ENCODE measurements at places on chromosomes 5 and 9.
A peak's percentile ranks its signal among the peaks of the same experiment; 100 is the strongest.

DNA sequence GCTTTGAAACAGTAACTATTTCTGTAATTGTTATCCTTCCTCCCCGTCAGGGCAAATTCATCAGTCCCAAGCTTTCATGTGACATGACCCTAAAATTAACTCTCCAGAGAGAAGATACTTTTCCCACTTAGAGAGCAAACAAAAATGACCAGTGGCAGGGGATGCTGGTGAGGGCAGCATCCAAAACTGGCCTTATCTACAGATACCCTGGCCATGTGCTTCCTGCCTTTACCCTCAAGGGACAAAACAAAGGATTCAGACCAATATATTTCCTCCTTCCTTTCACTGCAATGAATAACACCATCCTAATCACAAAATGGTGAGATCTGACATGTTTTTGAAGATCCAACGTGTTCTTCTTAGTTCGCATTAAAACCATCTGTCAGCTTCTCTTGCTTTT, 267.2 kb downstream of the MAN2A1 start:
- no peak for DNase-seq

- DNase-seq: no peak
Observed at GRCh38 chr5:140227046-140227445, 52.1 kb downstream of the CYSTM1 start.

- no peak for DNase-seq
Observed at GRCh38 chr9:127723444-127723843, 7.6 kb downstream of the TTC16 start.

- no peak for DNase-seq
Observed at GRCh38 chr9:34087370-34087769, 38.7 kb upstream of the UBAP2 start.

- no peak for DNase-seq
Observed at GRCh38 chr5:133729800-133730199, 117.5 kb upstream of the FSTL4 start.

- DNase-seq: no peak
Observed at GRCh38 chr5:133830911-133831310, 137.5 kb downstream of the C5orf15 start.

- DNase-seq: no peak
Observed at GRCh38 chr5:148793261-148793660, 33.1 kb upstream of the ADRB2 start.

- DNase-seq: no peak
Observed at GRCh38 chr5:85441156-85441555, 1056.5 kb upstream of the EDIL3 start.

DNA sequence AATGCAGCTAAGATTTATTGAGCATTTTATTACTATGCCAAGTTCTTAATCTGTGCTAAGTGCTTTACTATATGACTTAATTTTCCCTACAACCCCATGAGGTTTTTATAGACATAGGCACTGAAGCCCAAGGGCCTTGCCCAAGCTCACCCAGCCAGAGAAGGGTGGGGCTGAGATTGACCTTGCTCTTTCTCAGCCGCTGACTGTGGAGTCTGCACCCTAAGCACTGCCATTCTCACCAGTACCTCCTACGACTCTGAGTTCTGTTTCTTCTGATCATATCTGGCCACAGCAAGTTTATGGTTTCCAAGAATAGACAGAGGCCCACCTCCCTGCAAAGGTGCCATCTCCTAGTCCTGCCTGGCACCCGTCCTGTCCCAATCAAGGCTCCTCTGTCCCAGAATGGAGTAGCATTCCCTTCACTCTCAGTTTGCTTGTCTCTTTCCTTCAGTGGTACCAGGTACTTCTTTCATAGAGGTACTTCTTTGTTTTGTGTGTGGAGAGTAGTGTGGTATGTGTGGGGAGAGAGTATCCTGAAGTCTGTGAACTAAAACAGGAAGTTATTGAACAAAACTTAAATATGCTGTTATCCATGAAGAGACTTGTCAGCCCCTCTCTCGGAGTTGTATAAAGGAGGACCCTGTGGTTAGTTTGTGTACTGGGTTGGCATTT, 42.6 kb downstream of the CSF1R start:
- DNase-seq: no peak

DNA sequence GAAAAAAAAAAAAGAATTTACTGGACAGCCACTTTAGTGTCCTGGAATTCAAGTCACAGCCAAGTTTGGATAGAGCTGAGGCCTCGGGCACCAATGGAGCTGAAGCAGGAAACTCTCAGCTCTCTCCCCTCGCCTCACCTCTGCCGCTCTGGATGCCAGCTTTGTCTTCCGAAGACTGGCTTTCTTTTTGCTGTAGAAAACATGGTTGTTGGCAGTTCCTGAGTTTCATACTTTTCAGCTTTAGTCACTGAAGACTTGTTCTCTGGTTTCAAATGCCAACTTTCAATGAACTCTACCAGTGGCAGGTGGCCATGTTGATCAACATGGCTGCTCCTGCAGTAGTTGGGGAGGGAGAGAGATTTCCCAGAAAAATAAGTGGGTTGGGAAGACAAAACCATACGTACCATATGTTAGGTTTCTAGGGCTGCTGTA, 142.2 kb downstream of the SNX18 start:
- DNase-seq: peak; percentile 92

GRCh38 chr5:14357851-14358250, 214.7 kb downstream of the TRIO start:
- no peak for DNase-seq

DNA sequence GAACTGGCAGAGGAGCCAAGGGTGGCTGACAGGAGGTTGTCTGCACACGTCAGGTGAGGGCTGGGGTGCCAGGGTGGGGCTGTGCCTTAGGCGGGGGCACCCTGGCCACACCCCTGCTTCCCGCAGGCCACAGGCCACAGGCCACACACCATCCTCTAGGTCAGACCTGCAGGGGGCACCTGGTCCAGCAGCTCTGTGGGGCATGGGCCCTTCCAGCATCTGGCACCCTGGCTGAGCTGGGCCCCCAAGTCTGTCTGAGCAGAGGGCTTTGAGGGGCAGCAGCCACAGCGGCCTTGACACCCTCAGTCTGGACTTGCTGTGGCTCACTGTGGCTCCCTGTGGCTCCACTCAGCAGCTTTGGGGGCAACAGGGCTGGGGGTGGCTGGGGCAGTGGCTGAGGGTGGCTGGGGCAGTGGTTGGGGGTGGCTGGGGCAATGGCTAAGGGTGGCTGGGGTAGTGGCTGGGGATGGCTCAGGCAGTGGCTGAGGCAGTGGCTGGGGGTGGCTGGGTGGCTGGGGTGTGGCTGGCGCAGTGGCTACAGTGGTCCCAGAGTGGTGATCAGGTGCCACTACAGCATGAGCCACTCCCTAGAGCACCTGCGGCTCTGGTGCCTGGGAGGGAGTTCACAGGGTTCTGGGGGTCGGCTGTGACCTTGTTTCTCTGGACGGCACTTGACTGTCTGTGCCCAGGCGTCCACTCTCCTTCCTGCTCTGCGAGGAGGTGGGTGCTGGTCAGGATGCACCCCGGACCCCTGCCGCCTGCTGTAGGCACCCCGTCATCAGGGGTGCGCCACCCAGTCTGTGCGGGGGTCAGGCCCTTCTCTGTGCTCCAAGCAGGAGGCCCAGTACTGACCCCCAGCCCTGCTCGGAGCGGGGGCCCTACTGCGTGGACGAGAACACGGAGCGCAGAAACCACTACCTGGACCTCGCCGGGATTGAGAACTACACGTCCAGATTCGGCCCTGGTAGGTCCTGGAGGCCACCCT, 27.1 kb downstream of the NKD2 start:
- no peak for DNase-seq

GRCh38 chr5:115686738-115687074, 60.9 kb upstream of the TMED7 start:
- no peak for DNase-seq

GRCh38 chr5:167771571-167771970, 519.9 kb upstream of the WWC1 start:
- DNase-seq: no peak

DNA sequence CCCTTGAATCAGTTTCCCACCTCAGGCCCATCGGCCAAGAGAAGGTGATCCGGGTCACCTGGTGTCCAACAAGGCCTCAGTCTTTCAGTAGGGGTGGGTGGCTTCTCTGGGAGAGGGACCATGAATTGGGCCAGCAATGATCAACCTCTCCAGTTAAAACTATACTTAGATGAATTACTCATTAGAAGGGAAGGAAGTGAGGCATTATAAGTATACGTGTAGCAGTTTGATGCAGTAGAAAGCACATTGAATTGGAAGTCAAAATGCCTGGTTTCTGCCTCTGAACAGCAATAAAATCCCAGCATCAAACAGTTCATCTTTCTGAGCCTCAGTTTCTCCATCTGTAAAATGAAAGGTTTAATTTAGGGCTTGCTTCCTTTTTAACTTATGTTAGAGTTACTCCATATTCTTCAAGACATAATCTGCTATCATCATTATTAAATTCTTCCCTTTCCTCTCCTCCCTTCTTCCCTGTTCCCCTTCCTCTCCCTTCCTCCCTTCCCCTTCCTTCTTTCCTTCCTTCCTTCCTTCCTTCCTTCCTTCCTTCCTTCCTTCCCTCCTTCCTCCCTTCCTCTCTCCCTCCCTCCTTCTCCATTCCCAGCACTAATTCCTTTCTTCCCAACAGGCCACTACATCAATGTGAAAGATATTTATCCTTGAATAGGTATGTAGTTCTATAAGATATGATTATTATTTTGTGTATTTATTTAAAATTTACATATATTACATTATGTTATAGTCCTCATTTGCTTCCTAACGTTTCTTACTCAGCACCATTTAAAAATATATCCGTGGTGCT, 18.6 kb upstream of the TMEM174 start:
- DNase-seq: no peak

- no peak for DNase-seq
Observed at GRCh38 chr5:1118738-1119137, 6.9 kb upstream of the SLC12A7 start.

DNA sequence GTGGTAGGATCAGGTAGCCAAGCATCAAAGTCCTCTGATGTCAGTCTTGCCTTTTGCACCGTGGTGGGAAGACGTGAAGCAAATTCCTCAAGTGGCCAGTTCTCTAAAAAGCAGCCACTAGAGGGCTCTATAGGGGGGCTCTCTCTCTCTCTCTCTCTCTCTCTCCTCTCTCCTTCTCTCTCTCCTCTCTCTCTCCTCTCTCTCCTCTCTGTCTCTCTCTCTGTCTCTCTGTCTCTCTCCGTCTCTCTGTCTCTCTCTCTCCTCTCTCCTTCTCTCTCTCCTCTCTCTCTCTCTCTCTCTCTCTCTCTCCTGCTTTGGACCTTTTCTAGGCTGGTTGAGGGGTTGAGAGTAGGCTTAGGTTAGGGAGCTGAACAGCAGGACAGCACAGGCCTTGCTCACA, 13.9 kb upstream of the OSMR start:
- no peak for DNase-seq

- no peak for DNase-seq
Observed at GRCh38 chr5:60943624-60944023, 1.2 kb downstream of the ERCC8 start.

GRCh38 chr9:109519366-109519765, 21.3 kb upstream of the PTPN3 start:
- no peak for DNase-seq

- no peak for DNase-seq
Observed at GRCh38 chr5:126967808-126968466, 62.4 kb downstream of the MARCHF3 start.

DNA sequence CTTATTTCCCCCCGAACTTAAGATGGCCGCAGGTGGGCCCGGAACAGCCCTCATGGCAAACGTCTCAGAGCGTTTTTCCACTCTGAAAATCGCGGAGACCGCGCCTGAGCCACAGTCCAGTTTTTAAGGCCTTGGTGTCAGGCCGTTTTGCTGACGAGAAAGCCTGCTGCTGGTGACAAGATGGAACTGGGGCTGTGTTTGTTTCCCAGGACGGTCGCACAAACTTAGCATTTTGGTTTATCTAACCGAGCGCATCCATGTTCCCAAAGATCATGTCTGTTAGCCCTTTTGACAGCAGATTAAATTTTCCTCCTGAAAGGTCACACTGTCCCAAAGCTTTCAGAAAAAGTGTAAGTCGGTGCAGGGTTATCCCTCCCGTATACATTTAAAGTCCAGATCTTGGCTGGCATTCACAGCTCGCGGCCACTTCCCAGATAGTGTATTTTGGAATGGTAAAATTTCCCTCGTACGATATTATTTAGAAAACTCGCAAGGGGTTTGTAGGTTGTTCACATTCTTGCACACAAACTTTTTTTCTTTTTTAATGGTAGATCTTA, 812 bp downstream of the SREK1 start:
- DNase-seq: no peak

- DNase-seq: no peak
Observed at GRCh38 chr5:150422075-150422474, 9.4 kb upstream of the CD74 start.

DNA sequence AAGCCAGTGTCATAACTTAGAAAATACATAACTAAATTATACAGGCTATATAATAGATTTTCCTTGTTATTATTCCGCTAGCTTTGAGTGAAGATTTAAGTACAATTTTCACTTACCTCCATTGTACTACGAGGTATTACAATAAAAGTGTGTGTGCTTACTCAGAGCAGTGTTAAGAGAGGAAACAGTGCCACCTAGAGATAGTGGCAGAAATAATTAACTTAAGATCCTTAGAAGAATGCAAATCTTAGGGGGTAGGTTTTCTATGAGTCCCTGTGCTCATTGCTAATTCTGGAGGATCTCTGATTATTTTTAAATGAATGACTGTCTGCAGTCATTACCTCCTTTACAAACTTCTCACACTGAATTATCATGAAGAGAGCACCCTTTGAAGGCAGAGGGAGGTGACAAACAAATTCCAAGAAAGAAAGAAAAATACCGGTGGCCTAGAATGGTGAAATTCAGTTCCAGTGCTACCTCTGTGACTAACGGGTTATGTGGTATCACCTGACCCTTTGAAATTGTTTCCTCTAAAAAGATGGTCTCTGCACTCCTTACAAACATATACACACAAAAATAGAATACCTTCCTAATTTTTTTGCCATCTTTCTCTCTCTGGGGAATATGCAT, 379.8 kb downstream of the TRIM36 start:
- no peak for DNase-seq

- DNase-seq: no peak
Observed at GRCh38 chr9:8287501-8287900, 487.9 kb upstream of the DMAC1 start.

GRCh38 chr5:93635991-93636390, 53.0 kb downstream of the NR2F1 start:
- DNase-seq: no peak

GRCh38 chr5:102216678-102217077, 79.4 kb downstream of the SLCO4C1 start:
- DNase-seq: no peak

GRCh38 chr5:501105-501830, 23.0 kb downstream of the SLC9A3 start:
- no peak for DNase-seq

- no peak for DNase-seq
Observed at GRCh38 chr5:88923623-88924329, 40.8 kb upstream of the MEF2C start.

DNA sequence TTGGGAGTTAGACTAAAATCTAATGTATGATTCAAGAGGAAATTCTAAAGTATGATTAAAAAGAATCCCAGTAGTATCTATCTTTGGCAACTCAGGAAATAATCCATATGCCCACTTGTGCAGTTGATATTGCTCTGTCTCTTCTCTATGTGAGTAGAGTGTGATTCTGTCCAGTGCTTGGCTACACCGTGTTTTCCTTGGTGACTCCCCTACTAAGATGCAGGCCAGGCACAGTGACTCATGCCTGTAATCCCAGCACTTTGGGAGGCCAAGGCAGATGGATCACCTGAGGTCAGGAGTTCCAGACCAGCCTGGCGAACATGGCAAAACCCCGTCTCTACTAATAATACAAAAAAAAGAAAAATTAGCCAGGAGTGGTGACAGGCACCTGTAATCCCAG, 495.4 kb downstream of the MAT2B start:
- DNase-seq: no peak

- no peak for DNase-seq
Observed at GRCh38 chr5:147689426-147689825, 93.1 kb downstream of the JAKMIP2 start.
